ENCODE measurements at places on chromosomes 4 and X. TPM values are rescaled to one million over a fixed set of nuclear protein-coding genes. Genes with fewer than 3 reads are reported as not detected.

GRCh38 chr4:67581913-67582312 lies 23.4 kb downstream of the STAP1 start:
- no peak for DNase-seq

- DNase-seq = no peak
These were observed 112.5 kb upstream of the MAP9 start for GRCh38 chr4:155489271-155489670.

DNA sequence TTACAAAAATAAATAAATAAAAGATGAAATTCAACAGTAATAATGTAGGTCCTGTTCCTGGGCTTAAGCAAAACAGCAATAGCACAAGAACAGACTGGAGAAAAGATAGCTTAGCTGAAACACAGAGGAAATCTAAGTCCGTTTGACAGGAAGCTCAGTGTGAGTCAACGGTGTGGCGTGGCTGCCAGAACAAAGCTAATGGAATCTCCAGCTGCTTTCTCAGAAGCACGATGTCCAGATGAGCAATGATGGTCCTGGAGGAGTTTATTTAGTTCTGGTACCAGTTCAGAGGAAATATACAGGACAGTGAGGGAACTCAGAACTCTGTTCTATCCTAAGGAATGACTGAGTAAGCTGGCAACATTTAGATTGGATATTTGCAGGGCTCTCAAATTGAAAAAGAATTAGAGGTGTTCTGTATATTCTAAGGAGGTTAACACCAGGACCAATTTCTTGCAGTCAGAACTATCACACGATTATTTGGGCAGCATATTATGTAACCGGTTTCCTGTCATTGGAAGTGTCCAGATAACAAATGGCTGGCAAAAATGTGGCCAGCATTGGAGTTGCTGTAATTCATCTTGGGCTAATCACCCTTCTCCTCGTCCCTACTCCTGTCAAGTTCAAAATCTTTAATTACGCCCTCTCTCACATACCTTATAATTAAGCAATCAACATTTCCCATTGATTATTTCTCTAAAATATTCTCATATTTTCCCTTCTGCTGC lies 12.7 kb downstream of the GAB3 start:
- no peak for DNase-seq

DNA sequence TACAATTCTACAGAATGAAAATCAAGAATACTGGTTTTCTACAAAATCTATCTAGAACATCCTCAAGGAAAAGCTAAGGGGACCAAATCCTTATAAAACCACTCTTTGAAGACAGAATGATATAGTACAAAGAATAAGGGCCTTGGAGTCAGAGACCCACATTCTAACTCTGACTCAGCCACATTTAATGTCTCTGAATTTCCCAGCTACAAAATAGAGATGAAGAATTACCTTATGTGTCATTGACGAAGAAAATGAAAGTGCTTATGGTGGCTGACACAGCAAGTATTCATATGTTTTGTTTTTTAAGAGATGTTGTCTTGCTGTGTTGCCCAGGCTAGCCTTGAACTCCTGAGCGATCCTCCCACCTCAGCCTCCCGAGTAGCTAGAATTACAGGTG lies 35.9 kb upstream of the CXorf38 start:
- DNase-seq = no peak

The EXOC1L gene
- not detected for total RNA-seq

DNA sequence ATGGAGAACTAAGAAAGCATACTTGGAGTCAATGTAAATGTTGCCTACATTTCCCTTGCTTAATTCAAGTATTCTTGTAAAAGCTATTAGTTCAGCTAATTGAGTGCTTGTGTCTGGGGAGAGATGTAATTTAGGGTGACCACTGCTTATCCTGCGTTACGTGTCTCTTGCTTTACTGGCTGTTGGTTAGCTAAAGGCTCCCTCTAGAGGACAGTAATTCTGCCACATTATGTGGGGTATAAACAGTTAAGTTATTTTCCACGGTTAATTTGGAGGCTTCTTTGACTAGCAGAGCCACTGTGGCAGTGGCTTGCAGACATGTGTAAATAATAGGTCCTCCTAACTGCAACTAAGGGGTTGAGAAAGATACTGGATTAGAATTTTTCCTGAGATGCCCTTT lies 25.3 kb upstream of the NAF1 start:
- no peak for DNase-seq

DNA sequence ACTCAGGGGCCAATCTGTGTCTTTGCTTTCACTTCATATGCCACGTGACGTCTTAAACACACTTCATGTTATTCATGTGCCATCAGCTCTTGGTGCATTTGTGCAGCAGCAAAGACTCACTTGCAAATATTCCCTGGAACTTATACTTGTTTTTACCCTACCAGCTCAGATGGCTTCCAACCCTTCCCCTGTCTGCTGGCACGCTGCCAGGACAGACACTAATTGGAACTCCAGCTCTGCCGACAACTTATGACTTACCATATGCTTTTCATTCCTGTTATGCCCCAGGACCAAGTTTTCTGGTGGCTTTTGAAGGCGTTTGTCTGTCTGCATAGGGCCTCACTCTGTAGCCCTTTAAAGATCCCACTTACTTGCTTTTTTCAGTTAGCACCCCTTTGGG lies 261.7 kb upstream of the GNPDA2 start:
- no peak for DNase-seq

- no peak for DNase-seq
These were observed 21.7 kb upstream of the MTM1 start for GRCh38 chrX:150546711-150547153.

DNA sequence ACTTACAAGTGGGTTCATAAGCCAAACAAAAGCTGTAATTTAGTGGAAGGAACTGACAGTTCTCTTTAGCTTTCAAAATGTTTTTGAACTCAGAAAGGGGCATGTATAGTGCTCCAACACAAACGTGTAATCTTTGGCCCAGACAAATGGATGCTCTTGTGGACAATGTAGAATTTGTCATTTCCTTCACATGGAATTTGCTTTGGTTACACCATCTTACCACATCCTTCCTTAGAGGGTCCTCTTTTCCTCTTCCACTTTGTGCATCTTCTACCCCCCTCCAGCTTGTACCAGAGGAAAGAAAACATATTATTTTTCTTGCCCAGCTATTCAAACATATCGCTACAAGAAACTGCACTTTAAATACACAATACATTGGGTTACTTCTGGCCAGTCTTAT lies 42.4 kb downstream of the MEPE start:
- DNase-seq = no peak

DNA sequence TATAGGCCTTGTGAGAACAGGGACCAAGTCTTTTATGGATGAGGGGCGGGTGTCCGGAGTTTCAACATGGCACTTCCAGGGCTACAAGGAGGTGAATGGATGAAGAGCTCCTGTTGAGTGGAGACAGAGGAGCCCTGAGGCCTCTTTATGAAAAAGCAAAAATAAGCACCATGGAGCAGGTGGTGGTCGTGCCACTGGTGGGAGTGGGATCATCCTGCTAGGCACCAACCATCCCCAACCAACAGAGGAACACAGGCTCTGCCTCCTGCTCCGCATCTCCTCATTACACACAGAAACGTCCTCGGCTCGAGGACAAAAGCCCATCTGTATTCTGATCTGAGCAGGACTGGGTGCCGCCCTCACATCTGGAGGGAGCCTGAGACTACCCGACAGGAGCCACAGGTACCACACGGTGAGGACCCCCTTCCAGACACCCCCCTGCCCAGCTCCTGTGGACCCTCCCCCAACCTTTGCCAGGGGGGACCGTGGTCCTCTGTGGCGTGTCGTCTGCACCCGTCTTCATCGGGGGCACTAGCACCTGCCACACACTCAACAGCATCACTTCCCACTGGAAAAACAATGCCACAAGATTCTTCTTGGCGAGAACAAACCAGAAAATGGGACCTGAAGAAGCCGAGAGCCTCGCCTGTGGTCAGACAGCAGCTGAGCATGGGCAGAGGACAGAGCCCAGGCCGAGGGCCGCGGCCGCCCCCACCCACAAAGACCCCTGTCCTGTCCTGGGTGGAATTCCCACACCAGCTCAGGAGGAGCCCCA lies 3.9 kb upstream of the PDE6B start:
- no peak for DNase-seq

DNA sequence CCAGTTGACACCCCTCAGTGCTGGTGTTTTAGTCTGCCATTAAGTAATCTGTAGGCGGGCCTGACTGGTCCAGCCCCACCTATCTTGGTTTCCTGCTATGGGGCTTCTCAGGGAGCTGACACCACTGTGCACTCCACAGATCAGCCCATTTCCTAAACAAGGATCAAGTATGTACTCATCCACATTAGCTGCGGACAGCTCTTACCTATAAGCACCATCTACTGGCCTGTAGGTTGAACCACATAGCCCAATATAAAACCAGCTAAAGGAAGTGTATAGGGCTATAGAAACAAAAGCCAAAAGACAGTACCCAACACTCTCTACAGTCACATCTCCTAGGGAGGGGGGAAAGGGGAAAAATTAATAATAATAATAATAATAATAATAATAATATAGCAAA lies 353.5 kb upstream of the CXorf51B start:
- DNase-seq = no peak

DNA sequence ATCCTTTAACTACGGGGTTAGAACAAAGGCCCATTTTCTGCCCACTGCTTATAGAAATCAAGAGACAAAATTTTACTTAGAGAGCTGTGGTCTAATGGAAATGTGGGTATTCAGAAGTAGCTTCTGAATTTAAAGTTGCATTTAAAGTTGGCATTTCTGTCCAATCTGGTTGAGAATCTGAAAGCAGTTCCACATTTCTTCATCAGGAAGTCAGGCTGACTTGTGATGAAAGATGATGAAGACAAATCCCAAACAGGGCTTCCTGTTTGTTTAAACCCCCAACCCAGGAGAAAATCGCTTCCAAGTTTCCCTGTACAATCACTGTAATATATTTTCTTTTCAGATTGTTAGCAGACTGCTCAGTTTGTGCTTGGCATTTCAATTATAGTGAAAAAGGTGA lies 345.3 kb downstream of the SPRY1 start:
- no peak for DNase-seq

GRCh38 chrX:153365670-153366069 lies 31.7 kb downstream of the ZNF275 start:
- DNase-seq = no peak

DNA sequence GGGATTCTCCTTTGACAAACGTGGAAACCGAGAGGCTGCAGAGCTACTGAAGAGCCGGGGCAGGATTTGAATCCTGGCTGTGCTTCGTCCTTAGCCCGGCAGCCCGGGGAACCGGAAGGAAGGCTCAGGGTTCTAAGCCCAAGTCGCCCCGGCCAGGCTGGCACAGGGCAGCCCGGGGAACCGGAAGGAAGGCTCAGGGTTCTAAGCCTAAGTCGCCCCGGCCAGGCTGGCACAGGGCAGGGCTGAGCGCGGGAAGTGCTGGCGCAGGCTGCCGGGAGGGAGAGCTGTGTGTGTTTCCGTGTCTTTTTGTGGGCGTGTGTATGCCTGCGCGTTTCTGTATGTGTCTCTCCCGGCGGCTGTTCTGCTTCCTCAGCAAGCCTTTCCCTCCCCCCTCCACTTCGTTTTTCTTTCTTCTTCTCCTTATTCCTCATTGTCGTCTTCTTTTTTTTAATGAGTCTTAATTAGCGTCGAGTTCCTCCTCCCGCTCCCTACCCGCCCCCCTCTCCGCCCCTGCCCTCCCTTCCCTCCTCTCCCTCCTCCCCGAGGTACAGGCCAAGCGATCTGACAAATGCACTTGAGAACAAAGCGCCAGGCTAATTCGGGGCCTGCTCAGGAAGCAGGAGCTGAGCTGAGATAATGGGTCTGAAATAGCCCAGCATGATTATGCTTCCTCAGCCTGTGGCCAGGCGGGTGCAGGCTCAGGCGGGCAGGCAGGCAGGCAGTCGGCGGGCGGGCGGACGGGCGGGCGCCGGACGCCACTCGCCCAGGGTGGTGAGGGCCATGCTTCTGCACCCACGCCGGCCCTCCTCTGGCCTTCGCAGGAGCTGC lies 65.9 kb downstream of the EFNB1 start:
- no peak for DNase-seq

DNA sequence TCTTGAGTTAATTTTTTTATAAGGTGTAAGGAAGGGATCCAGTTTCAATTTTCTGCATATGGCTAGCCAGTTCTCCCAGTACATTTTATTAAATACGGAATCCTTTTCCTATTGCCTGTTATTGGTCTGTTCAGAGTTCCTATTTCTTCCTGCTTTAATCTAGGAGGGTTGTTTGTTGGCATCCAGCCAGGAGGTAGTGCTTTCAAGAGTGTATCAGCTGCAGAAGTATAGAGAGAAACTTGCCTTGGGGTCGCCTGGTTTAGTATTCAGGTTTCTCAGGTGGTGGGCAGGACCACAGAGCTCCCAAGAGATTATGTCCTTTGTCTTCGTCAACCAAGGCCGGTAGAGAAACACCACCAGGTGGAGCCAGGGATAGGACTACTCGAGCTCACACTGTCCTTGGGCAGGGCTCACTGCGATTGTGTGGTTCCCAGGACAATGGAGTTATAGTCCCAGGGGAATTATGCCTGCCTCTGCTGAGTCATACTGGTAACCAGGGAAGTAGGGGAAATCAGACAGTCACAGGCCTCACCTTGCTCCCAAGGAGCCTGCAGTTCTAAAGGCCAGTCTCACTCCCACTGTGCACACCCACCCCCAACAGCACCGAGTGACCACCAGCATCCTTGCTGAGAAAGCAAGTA lies 168.1 kb downstream of the VSIG4 start:
- DNase-seq = no peak

The PAGE2 gene
- not detected for total RNA-seq

DNA sequence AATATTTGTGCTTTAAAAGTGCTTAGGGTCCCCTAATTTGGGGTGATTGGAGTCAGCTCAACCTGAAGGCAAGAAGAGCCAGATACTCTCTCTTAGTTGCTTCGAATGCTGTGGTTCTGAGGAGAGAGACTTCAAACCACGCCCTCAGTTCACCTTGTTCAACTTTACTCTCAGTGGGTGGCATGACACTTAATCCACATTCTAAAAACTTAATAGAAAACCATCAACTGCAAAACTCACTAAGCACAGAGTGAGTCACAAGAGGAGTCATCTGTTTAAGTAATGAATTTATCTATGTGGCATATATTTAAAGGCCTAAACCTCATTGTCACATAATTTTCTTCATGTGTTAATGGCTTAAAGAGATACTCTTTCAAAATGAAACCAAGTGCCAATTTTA lies 99.5 kb upstream of the SLC4A4 start:
- no peak for DNase-seq

- no peak for DNase-seq
These were observed 37.7 kb upstream of the BCLAF3 start for GRCh38 chrX:20028588-20028987.

GRCh38 chr4:183909187-183909586 lies 4.1 kb downstream of the STOX2 start:
- DNase-seq = no peak

- no peak for DNase-seq
These were observed 474.1 kb downstream of the PDGFC start for GRCh38 chr4:156497486-156497885.

GRCh38 chr4:122309988-122310626 lies 68.7 kb upstream of the ADAD1 start:
- no peak for DNase-seq

Data from activated B cell treated with CpG ODN at 0.5 μM for 24 hours (primary cell).